ENCODE measurements at places on chromosomes 16 and 17.

GRCh38 chr16:50316102-50316847 lies 49.9 kb downstream of the ADCY7 start:
- DNase-seq = no peak

GRCh38 chr16:25089351-25089750 lies 22.2 kb upstream of the LCMT1 start:
- no peak for DNase-seq

DNA sequence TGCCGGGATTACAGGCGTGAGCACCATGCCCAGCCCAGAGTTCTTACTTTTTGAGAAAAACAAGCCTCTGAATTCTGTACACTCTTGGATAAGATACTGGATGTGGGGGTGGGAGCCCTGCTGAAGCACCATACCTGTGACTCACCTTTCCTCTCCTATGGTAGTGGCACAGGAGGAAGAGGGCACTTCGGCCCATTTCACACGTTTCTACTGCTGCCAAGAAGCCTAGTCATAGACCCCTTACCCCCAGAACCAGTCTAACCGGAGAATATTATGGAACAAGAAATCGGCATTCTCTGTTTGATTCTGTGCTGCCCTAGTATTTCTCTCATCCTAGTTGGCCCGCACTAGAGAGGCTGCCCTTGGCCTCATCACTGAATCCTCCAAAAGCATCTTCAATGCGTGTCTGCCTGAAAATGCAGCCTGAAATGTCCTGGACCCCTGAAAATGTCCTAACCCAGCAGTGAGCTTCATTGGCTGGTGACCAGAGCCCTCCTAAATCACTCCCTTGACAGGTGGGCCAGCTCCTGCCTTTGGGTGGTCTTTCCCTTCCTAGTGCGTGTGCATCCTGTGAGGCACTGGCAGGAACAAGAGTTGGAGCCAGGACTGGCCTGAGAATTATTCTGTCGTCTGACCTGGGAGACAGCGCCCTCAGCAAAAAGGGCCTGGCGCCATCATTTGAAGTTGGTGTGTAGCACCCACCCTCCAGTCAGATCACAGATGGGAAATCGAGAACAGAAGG lies 37.9 kb downstream of the NDEL1 start:
- no peak for DNase-seq

DNA sequence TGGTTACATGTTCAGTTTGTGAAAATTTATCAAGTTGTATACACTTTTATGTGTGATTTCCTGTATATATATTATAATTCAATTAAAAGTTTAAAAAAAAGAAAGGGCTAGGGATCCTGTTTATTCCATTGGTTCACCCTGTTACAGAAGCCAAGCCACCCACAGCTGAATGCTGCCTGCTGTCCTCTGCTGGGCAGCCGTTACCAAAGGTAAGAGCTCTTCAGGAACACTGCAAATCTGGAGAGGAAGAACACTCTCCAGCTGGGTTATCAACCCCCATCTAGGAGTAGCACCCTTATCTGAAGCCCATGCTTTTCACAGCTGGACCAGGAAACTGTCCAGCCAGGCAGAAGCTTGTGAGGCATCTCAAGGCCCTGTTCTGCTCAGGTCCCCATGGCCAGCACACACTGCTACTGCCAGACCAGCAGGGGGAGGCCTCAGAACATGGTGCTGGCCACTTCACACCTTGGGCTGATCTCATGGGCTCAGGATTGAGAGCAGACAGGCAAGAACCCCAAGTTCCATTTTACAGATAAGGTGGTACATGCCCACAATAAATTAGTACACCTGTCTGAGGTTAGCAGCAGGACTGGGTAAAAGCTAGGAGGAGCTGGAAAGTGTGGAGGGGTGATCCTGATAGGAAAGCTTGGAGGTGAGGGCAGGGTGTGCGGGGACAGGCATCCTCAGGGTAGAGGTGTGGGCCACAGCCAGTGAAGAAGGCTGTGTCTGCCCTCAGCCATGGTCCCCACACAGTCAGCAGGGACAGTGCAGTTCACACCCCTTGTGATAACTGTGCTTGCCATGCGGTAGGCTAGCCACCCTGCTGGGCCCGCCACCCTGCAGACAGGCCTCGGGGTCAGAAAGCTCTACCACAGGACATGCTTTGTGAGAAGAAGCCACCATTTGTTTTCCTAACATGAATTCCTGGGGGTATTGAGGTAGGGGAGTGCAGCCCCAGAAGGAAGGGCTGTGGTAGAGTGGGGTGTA lies 54.3 kb upstream of the SREBF1 start:
- DNase-seq = peak; percentile 21

GRCh38 chr16:58019866-58020538 lies 5.6 kb upstream of the MMP15 start:
- DNase-seq = no peak

DNA sequence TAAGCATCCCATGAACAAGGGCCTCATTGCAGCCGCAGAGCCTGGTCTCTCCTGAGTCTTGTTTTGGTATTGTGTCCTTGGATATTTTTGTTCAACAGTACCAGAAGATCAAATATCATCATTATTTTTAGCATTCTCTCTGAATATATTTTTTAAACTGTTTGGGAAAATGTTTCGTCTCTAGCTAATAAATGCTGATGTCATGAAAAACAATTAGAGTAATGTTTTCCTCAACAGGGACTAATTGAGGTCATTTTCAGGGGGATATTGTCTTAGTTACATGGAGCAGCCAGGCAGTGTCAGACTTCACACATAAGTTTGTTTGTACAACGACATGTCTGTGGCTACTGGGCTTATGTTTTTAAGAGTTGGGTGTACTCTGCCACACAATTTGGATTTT lies 805.3 kb upstream of the SOX9 start:
- DNase-seq = no peak

DNA sequence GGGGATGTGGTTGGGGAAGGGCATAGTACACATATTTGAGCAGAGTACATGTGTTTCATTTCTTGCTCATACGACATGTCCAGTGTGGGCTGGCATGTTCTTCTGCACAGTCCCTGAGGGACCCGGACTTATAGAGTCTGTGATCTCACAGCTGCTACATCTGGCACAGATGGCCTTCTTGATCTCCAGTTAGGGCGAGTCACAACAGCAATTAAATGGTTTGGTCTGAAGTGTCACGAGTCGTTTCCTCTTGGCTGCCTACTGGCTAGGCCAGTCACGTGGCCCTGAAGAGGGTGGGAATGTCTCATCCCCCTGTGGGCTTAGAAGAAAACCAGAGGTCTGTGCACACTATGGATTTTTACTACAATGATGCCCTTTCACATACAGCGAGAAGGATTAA lies 443.6 kb downstream of the WWOX start:
- no peak for DNase-seq

- DNase-seq = no peak
These were observed 106.5 kb downstream of the SPAG9 start for GRCh38 chr17:51014129-51014528.

- DNase-seq = no peak
These were observed 47.9 kb downstream of the TOX3 start for GRCh38 chr16:52499060-52499440.

- peak; percentile 38 for DNase-seq
These were observed 747 bp downstream of the ATXN7L3 start for GRCh38 chr17:44198721-44199552.

- no peak for DNase-seq
These were observed 137.8 kb downstream of the ENGASE start for GRCh38 chr17:79212149-79213087.

GRCh38 chr16:58411336-58411735 lies 19.1 kb downstream of the GINS3 start:
- no peak for DNase-seq

Measured in stimulated activated CD4-positive, alpha-beta T cell treated with anti-CD3 and anti-CD28 coated beads, Interleukin-15, amount 100 ng/mL, for 1 hour (primary cell).